ENCODE measurements at places on chromosomes 7 and 10. TPM values are rescaled to one million over a fixed set of nuclear protein-coding genes. Genes with fewer than 3 reads are reported as not detected.

DNA sequence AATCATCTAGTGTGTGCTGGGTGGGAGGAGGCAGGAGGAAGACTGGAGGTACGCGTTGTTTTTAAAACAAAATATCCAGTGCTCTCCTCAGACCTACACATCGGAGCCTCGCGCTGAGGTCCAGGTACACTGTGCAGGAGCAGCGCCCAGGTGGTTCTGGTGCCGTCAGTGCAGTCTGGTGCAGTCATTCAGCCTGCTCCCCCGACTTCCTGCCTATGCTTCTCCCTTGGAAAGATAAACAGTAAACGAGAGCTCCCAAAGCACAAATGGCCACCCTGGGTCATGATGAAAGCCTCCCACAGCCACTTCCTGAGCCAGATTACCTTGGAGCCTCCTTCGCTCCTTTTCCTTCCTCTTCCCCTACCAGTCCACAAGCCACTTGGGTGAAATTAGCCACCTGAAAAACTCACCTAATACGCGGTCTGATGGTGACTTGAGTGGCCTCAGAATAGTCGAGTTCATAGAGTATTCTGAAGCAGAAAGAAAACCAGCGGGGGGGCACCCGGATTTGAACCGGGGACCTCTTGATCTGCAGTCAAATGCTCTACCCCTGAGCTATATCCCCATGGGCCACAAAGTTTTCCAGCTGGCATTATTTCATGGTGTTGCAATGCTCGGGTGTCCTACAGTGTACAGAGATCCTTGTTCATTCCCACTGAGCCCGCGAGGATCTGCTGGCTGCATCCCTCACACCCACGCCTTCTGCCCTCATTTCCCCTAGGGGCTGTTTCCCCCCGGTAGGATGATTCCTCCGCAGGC lies 82.5 kb downstream of the ZNF467 start:
- peak; percentile 24 for DNase-seq

DNA sequence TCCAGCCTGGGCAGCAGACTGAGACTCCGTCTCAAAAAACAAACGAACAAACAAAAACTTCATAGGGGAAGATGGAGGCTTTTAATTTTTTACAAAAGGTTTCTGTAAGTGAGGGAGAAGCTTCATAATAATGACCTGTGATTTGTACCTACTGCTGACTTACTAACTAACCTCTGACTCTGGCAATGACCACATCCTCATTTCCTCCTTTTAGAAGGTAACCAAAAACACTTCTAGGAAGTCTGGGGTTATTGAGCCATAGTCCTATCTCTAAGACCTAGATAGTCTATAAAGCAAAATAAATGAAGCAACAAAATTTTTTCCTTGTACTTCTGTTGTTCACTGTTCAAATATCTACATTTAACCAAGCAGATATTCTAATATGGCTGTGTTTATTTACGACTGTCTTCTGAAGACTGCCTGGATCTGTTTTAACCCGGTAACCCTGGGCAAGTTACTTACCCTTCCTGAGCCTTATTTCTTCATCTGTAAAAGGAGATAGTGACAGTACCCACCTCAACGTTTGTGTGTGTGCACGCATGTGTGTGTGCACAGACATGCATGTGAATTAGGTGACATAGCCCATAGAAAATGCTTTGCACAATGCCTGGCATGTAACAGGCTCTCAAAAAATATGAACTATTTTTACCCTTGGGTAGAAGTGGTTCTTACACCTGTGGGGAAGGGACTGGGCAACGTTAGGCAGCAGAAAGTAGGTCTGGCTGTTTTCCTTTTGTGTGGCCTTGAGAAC lies 30.8 kb upstream of the SMNDC1 start:
- DNase-seq: no peak

Gene HPSE2
- 13.6 TPM for total RNA-seq

Gene TMEM26
- total RNA-seq: 35.7 TPM

DNA sequence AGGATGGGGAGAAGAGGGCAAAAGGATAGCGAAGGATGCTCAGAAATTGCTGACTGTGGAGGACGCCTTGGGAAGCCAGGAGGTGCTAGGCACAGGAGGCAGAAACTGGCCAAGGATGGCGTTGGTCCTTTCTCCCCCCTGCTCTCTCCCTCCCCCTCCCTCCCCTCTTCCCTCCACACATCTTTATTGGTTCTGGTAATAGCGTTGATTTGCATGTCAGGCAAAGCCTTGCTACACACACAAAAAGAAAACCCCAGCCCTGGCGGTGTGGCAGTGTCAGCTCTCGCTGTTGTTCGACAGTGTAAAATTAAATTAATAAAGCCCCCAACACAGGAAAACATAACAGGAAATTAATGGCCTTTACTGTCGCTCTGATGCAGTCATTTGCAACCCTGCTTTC lies 47.2 kb downstream of the PAX2 start:
- DNase-seq: no peak

- no peak for DNase-seq
These were observed 70.1 kb downstream of the GLRX3 start for GRCh38 chr10:130206216-130206737.

- no peak for DNase-seq
These were observed 105.0 kb downstream of the KMT2C start for GRCh38 chr7:152330827-152331226.

DNA sequence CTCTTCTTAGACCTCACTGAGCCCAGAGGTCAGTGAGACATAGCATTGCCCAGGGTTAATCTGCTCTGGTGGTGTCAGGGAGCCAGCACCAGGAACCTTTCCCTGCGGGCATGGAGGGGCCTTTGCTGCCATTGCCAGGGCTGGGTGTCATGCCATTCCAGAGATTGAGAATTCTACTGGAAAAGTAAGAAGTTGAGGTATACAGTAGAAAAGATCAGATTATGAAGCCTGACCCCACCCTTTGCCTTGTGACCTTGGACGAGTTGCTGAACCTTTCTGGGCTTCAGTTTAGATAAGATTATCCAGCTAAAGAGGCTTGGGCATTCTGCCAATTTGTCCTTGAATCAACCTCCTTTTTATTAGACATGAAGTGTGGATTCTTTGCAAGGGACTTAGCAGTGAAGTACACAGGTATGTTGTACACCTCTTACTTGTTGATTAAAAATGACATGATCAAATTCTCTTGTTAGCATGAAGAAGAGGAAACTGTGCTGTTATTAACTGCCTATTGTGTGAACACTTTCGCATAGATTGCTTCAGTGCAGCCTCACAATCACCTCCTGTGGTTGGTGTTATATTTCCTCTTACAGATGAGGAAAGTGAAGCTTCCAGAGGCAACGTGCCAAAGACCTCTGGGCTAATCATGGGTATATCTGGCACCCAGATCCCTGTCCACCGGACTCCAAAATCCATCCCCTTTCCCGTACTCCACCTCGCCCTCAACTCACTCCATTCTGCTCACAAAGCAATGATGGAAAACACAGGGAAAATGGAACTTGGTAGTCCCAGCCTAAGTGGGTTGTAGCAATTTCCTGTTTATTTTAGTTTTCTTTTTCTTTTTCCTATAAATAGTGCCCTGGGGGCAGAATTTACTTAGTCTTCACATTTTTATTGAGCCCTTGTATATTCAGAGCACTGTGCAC lies 151.3 kb downstream of the CAMK1D start:
- DNase-seq: no peak

GRCh38 chr10:51716981-51717380 lies 17.6 kb upstream of the CSTF2T start:
- DNase-seq: no peak

- no peak for DNase-seq
These were observed 1288.5 kb downstream of the GATA3 start for GRCh38 chr10:9342885-9343570.

- DNase-seq: no peak
These were observed 3.8 kb upstream of the TMEM140 start for GRCh38 chr7:135143885-135144668.

DNA sequence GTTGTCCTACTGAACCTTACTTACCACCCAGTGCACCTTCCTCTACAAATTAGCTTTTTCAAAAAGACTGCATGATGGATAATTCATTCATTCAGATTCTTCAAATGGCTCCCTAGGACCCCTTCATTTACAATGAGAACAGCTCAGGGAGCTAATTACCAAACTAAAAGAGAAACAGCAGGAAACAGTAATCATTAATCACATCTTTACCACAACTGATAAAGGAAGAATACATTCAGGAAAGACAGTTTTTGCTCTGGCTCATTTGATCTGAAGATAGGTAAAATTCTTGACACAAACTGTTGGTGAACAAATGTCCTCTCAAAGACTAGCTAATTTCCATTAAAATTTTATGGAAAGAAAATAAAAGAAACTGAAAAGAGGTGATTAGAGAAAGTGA lies 1652.7 kb upstream of the LRRTM3 start:
- DNase-seq: no peak

GRCh38 chr7:44959433-44959951 lies 19.3 kb downstream of the MYO1G start:
- no peak for DNase-seq

Gene HABP2
- 5.6 TPM for total RNA-seq

DNA sequence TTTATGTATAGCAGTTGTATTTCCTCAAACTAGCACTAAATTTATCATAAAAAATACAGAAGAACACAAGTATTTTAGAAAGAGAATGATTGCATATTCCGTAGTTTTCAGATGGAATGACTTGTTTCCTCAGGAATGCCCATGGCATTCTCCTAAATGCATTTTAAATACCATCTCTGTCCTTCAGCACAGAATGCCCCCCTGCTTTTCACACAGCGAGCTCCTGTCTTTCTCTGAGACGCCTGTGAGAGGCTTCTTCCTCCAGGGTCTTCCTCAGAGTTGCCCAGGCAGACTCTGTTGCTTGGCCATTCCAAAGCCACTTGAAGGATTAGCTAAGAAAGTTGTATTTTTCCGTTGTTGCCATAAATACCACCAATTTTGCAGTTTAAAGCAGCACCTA lies 10.1 kb downstream of the LANCL2 start:
- no peak for DNase-seq

GRCh38 chr7:16465469-16466361 lies at the start of gene SOSTDC1:
TSS of gene SOSTDC1 (minus strand) at chr7:16465738. CDS start at chr7:16465668, 70 bp downstream.
- no peak for DNase-seq

DNA sequence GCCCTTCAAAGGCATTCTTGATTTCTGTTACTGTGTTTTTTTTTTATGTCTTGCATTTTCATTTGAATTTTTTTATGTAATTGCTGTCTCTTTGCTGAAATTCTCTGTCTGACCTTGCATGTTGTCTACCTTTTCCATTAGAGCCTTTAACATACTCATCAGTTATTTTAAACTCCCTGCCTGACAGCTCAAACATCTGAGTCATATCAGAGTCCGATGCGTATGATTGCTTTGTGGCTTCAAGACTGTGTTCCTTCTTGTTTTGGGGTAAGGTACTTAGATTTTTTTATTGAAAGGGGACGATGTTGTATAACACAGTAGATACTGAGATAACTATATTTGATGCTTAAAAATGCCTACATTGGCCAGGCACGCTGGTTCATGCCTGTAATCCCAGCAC lies 9.7 kb upstream of the TARP start:
- DNase-seq: no peak

Gene SPDYE16
- not detected for total RNA-seq

DNA sequence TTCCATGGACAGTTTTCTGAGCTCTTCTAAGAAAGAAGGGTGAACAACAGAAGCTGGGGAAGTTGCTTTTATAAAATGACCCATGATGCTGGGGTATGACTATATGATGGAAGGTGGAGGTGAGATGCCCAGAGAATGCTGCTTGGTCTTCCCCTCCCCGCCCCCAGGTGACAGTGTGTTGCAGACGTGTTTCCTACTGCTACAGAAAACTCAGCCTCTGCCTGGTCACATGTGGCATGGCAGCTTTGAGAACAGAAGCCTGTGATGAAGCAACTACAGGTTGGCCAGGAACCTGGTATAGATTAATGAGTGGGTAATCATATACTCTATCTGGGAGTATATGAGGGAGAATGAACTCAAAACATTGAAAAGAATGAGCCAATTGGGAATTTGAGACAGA lies 67.1 kb downstream of the MTURN start:
- DNase-seq: no peak

Gene TMEM178B
- total RNA-seq: not detected

DNA sequence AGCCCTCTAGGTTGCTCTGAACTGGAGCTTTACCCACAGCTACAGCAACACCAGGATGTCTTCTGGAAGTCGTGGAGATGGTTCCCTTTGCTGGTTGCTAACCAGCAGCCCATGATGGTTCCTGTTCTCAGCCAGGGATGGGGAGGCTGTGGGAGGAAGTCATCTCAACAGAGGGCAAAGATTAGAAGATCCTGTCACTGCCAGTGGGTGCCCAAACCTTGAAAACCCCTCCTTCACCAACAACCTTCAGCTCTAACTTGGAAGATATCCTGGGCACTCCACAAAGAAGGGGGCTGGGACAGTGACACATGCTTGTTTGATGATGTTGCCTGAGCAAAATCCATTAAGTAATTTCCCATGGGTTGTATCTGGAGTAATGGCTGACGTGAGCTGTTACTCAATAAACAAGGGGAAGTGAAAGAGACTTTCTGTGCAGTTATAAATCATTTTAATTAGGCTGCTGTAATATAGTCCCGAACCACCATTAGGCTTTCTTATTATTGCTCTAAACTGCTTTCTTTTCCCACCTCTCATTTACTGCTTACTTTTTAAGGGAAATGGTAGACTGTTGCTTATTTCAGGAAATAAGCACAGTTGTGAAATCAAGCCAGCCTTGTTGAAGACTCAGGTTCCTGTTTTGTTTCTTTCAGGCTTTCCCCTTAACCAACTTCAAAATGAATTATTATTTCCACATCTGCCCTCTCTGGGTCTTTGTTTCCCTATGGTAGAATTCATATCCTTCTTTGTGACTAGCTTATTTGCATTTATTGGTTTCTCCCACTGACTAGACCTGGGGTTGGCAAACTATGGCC lies 124.8 kb downstream of the PPP1R17 start:
- DNase-seq: no peak

GRCh38 chr10:63935705-63936104 lies 414.5 kb downstream of the REEP3 start:
- DNase-seq: no peak

GRCh38 chr7:116552602-116553001 lies 27.8 kb downstream of the CAV1 start:
- DNase-seq: no peak

Gene VWC2
- not detected for total RNA-seq

Gene HMX3
- not detected for total RNA-seq

Gene POLR2J2
- 33.5 TPM for total RNA-seq

Gene TMEM225B
- 0.55 TPM for total RNA-seq

GRCh38 chr7:91137153-91137787 lies 127.0 kb upstream of the FZD1 start:
- DNase-seq: no peak

DNA sequence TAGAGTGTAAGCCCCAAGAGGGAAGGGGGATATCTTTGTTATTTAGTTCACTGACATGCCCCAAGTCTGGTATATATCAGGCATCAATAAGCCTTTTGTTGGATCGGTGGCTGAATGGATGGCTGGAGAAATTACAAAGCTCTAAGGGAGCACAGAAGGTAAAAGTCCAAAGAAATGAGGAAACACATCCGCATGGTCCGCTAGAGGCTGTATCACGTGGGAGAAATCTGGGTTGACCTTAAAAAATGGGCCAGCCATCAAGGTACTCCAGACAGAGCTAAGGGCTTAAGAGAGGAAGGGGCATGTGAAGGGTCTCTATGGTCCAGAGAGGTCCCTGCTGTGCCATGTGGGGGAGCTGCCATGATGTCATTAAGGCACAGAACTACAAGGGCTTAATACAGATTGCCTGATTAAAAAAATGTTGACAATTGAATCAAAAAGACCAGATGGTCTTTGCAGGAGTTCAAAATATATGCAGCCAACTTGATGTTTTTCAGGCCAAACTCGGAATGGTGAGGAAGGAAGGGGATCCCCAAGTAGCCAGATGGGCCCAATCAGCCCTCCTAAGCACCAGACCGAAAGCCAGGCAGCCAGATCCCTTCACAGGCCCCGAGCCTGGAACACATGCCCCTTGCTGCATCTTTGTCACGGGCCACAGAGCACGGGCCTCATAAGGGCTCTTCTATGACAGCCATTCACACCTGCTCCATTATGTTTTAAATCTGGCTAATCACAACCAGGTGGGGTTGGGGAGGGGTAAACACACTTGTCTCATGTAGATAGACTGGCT lies 31.9 kb downstream of the SCRN1 start:
- DNase-seq: no peak
